ENCODE measurements at places on chromosomes 4 and X.

DNA sequence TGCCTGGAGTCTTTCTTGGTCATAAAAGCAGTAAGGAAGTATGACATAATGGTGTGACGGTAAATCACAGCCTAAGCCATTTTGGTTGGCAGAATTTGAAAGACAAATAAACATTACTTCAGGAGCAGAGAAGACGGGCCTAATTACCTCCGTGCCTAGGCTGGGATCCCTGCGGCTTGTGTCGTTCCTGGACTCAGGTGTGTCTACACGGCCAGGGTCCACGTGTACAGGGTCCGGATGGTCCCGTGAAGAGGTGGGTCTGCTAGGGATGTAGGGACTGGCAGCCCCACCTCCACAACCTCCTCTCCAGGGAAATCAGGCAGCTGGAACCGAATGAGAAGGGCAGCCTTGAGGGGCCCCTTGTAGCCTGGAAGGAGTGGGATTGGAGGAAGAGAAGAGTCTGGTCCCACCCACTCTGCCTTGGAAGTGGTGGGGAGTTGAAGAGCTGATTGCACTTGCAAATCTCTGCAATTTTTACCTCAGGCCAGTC lies 55.4 kb upstream of the PLAC1 start:
- DNase-seq: no peak

DNA sequence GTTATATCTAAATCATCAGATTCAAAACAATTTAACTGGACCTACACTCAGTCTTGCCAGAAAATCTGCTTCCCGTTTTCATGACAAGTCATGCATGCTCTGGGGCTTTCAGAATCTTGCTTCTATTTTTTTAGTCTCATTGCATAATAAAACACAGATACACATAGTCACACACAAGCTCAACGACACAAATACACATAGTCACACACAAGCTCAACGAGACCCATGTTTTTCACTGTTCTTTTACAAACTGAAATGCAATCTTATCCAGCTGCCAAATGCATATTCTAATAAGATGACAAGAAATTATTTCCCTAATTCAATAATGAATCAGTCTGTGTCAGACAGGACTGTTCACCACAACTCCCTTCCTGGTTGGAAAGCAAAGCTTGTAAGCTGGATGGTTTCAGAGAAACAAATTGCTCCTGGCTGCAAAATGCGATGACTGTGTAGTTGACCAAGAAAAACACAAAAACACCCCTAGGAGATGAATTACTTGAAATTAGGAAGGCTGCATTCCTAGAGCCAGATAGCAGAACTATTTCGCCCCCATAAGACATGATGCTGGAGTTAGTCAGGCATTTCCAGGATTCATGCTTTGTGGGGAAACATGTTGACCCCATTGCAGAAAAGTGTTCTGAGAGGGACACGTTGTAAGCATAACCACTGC lies 208.7 kb downstream of the CHIC2 start:
- no peak for DNase-seq

DNA sequence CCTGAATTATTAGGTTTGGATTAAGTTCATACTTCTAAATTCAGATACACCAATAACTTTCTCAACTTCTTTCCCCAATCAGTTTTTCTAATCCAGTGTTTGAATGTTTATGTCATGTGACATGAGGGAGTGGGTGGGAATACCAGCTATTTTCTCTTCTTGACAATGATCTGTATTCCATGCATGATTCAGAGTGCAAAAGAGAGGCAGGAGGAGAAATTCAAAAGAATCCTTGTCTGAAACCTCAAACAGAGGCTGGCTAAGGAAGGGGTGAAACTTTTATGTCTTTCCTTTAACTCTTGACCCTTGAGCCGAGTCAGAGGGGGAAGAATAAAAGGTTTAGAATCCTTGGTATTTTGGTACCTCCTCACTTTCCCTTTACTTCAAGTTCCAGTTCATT lies 544.7 kb downstream of the SPRY1 start:
- DNase-seq: no peak

DNA sequence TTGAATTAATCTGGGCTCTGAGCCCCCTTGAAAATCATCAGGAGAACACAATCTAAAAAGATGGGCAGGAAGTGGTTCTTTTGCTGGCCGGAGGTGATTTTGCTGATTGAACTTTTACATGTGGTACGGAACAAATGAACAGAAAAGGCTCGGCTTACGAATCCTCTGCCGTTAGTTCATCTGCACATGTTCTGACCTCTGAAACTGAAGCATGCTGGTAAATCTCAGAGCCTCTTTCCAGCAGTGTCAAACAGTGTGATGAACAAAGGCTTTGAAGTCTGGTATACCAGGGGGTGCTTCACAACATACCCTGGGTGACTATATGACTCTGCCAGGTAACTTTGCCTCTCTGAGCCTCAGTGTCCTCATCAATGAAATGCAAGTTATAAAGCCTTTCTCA lies 194.2 kb upstream of the C1QTNF7 start:
- no peak for DNase-seq

DNA sequence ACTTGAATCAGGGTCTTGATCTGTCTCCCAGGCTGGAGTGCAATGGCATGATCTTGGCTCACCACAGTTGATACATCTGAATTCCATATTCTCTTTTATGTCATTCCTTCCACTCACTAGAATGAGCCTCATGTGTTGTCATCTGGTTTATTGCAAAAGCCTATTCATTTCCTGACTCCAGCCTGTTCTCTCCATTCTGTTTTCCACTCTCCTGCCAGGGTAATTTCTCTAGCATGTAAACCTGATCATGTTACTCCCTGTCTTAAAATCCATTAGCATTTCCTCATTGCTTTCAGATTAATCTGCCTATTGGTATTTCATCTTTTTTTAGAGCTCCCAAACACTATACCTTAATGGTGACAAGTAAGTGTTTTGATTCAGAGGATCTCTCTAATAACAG lies 4.3 kb upstream of the DDX60L start:
- no peak for DNase-seq

GRCh38 chrX:115562480-115562847 lies 1.5 kb downstream of the PLS3 start:
- no peak for DNase-seq

DNA sequence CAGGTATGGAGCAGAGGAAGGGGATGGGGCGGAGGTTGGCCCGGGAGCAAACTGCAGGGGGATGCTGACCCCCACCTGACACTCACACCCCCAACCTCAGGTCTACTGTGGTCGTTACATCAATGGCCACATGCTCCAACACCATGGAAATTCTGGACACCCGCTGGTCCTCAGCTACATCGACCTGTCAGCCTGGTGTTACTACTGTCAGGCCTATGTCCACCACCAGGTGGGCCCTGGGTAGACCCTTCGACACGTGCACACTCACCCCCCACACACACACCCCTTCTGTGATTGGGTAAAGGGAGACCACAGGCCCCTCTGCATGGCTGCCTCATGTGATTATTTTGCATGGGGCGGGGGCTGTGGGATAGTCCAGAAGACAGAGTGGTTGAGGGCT lies 2.2 kb upstream of the ERAS start:
- DNase-seq: no peak

GRCh38 chr4:99028187-99028586 lies 32.7 kb downstream of the METAP1 start:
- DNase-seq: no peak

DNA sequence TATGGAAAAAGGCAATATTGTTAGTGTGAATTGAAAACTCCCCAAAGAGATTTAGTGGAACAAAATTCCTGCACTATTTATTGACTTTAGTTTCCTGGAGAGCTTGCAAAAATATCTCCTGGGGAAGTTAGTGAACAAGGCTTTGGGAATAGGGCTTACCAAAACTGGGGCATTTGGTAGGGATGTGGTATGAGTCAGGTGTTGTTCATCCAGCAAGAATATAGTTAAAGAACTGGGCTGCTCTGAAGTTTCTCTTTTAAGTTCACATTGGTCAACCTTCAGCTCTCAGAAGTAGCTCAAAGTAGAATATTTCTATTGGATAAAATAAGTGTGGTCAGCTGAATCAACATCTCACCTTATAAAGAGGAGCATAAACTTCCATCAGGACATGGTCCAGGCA lies 185.0 kb downstream of the CPE start:
- DNase-seq: no peak

DNA sequence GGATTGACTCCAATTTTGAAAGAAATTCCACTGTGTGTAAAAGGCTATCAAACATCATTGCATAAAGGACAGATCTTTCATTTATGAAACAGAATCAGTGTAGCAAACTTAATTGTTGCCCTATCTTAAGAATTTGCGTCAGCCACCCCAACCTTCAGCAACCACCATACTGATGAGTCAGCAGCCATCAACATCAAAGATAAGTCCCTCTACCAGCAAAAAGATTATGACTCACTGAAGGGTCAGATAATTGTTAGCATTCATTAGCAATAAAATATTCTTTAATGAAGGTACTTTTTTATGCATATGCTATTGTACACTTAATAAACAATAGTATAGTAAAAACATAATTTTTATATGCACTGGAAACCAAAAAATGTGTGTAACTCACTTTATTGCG lies 15.8 kb upstream of the GRSF1 start:
- no peak for DNase-seq

- no peak for DNase-seq
Observed at GRCh38 chrX:150846130-150846529, 52.3 kb downstream of the CD99L2 start.

GRCh38 chr4:105965183-105965800 lies 70.0 kb downstream of the NPNT start:
- DNase-seq: no peak

DNA sequence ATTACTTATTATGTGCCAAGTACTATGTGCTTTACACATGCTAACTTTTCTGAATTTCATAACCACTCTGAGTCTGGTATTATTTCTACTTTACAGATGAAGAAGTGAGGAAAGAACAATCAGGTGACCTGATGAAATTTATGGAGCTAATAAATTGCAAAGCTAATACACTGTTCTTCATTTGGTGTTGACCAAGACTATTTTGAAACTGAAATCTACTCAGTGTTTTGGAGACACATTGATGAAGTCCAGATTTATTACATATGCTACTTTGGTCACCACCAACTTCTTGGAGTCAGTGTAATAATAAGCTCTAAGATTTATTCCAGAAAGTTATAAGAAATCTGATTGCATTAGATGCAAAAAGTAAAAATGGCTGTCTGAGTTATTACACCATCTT lies 637.9 kb downstream of the FAT4 start:
- DNase-seq: no peak

DNA sequence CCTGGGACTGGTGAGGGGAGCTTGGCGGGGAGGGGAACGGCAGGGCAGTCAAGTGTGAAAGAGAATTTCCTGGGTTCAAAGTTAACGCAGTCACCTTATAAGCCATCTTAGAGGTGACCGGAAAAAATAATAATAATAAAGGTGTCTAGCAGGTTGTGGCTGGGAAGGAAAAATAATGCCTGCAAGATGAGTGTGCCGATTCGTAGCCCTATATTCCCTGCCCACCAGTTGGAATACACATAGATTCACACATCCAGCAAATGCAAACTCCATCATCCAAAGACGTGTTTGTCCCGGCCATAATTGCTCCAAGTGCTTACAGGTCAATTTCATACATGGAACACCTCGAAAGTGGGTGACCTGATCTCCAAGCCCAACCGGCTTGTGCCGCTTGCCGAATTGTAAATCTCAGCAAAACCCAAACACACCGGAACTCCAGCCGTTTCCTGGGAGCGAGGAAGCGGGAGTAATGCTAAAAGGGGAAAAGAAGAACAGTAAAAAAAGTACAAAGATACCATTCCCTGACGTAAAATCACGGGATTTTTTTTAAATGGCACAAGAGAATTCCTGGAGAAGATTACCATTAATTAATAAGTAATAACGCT lies 1.3 kb upstream of the FAT1 start:
- DNase-seq: no peak

- no peak for DNase-seq
Observed at GRCh38 chr4:146398896-146399445, 122.8 kb downstream of the SLC10A7 start.

- no peak for DNase-seq
Observed at GRCh38 chrX:136954930-136955329, 74.4 kb upstream of the RBMX start.

DNA sequence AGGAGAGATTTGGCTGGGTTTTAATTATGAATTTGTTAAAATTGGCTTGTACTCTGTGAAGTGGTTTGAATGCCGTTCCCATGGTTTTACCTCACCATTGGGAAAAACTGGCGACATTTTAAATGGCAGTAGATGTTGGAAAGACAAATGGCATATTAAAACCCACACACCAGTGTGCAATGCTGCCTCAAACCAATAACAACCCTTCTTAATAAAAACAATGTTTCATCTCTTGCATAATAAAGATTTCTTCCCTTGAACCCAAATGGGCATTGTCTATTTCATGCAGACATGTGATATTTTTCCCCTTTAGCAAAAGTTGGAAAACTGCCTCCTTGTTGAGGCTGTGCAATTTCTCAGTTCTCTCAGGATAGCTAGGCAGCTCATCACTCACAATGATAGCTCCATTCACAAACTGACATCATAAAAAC lies 33.7 kb downstream of the GABRB1 start:
- DNase-seq: no peak

GRCh38 chr4:168118116-168118655 lies 25.8 kb downstream of the ANXA10 start:
- DNase-seq: no peak

DNA sequence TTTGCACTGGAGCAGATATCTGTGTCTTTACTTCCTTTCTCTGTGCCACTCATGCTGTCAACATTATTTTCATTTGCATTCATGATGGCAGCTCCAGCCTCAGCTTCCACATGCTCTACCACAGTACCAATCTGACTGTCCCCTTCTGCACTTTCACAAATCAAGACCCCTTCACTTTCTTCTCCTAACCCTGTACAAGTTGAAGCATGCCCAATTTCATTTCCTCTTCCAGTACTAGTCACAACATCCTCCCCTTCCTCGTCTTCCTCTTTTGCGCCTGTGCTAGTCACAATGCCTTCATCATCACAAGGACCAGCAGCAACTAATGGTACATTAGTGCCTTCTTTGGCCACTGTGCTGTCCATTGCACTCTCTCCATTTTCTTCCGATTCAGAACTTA lies 26.5 kb downstream of the BOD1L1 start:
- DNase-seq: no peak

GRCh38 chrX:38669428-38669827 lies 108.1 kb downstream of the TSPAN7 start:
- no peak for DNase-seq

DNA sequence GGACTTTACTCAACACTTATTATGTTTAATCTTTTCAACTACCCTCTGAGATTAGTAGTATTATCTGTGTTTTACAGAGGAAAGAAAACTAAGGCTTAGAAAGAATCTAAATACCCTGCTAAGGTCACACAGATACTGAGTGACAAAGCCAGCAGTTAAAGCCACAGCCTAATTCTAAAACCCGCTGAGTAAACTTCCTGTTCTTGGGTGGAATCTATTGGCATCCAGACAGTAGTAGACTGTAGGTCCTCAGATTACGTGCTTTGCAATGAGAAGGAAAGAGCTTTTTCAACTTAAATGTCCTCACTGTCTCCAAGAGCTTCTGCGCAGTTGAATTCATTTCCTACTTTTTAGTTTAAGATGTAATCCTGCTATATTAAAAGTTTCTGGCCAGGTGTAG lies 126.0 kb downstream of the TENM3 start:
- DNase-seq: no peak

- DNase-seq: no peak
Observed at GRCh38 chr4:98222306-98222705, 38.9 kb upstream of the RAP1GDS1 start.

GRCh38 chr4:476501-476900 lies 22.5 kb downstream of the ZNF721 start:
- no peak for DNase-seq

GRCh38 chr4:108013327-108013726 lies 23.6 kb downstream of the HADH start:
- no peak for DNase-seq

GRCh38 chrX:56813318-56813837 lies 84.3 kb downstream of the NBDY start:
- peak; percentile 44 for DNase-seq

Measured in prostate gland (tissue), 2 donors.